ENCODE measurements at places on chromosomes 5 and 9. TPM values are rescaled to one million over a fixed set of nuclear protein-coding genes. Genes with fewer than 3 reads are reported as not detected.

IFNA13 gene
- total RNA-seq: not detected

ADAMTS19 gene
- total RNA-seq: 0.22 TPM

PCDHA9 gene
- total RNA-seq: 0.22 TPM

GRCh38 chr5:34529581-34530331 lies 126.4 kb upstream of the RAI14 start:
- no peaks in the 10 kb centered on the region for H3K27me3 ChIP-seq
- H3K36me3 ChIP-seq: no peaks in the 10 kb centered on the region
- H3K4me3 ChIP-seq: no peak overlapping the region
- no peak overlapping the region for H3K27ac ChIP-seq
- DNase-seq: no peak

GRCh38 chr5:155773680-155774079 lies 553.3 kb upstream of the SGCD start:
- H3K27ac ChIP-seq: no peak overlapping the region
- H3K4me1 ChIP-seq: no peaks in the 10 kb centered on the region
- no peak overlapping the region for H3K4me3 ChIP-seq
- DNase-seq: no peak
- no peaks in the 10 kb centered on the region for H3K36me3 ChIP-seq

- H3K36me3 ChIP-seq: no peaks in the 10 kb centered on the region
- no peaks in the 10 kb centered on the region for H3K27me3 ChIP-seq
- H3K4me3 ChIP-seq: no peak overlapping the region
- no peak overlapping the region for H3K27ac ChIP-seq
- no peak for DNase-seq
Observed at GRCh38 chr9:4289411-4290326, 10.2 kb downstream of the GLIS3 start.

DNA sequence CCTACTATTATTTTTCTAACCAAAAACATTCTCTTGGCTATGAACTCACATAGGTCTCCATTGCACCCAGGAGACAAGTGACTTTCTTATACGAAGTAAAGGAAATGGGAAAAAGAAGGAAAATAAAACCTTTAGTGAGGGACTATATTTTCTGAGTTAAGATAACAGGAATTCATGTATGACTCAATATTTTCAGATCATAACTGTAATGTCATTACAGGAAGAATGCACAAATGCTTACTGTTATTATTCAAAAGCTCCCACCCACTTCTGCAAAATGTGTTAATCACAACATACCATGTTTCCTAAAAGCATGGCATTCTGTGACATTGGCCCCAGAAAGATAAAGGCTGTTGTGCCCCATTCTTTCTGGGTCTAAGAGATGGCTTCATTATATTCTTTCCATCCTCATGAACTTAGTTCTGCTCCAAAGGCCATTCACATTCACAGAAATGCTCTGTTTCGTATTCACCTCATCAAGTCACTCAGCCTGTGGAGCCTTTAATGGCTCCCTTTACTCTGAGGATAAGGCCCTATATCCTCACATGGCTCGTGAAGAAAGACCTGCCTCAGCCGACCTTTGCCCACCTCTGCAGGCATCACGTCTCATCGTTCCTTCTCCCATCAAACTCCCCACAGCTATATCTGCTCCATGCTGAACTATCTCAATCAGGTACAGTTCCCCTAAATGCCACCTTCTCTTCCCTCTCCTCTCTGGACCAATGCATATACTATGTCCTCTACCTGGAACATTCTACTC lies 77.0 kb downstream of the ABCA1 start:
- no peak overlapping the region for H3K27ac ChIP-seq
- H3K27me3 ChIP-seq: no peaks in the 10 kb centered on the region

DNA sequence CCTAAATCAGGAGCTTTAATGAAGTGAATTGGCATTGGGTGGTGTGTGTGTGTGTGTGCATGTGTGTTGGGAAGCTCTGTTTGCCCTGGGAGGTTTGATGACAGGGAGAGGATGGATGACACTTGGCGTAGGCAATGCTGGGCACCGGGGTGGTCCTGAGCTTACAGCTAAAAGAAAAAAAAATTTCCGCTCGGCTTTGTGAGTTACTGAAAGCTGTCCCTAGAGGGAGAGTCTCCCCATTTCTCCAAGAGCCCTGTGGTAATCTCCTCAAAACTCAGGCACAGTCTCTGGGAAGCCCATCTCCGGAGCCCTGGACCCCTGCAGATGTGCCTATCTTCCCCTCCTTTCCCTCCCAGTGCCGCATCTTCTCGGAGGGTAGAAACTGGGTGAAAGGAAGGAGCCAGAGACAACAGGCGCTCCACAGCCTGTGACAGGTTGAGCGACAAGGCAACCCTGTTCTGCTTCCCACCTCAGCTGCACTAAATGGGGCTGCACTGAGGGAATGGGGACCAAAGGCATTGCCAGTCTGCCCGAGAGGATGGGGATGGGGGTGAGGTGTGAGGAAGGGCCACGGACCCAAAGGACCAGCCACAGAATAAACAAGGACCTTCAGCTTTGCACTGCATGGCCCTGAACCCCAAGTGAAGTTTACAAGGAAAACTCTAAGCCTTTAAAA lies 35.8 kb upstream of the TIFAB start:
- H3K27me3 ChIP-seq: no peaks in the 10 kb centered on the region
- no peak overlapping the region for H3K27ac ChIP-seq
- peaks cover 9% of the 10 kb centered on the region for H3K4me1 ChIP-seq
- no peak overlapping the region for H3K4me3 ChIP-seq

- peak overlapping the region; percentile 18 for H3K27ac ChIP-seq
- H3K4me1 ChIP-seq: no peaks in the 10 kb centered on the region
- peak; percentile 37 for DNase-seq
- no peaks in the 10 kb centered on the region for H3K36me3 ChIP-seq
Observed at GRCh38 chr5:117455236-117456233, 880.9 kb upstream of the SEMA6A start.

- H3K27ac ChIP-seq: no peak overlapping the region
- H3K27me3 ChIP-seq: no peaks in the 10 kb centered on the region
- H3K4me1 ChIP-seq: peaks cover 10% of the 10 kb centered on the region
- no peak overlapping the region for H3K4me3 ChIP-seq
Observed at GRCh38 chr9:93270976-93271375, 87.0 kb downstream of the WNK2 start.

DNA sequence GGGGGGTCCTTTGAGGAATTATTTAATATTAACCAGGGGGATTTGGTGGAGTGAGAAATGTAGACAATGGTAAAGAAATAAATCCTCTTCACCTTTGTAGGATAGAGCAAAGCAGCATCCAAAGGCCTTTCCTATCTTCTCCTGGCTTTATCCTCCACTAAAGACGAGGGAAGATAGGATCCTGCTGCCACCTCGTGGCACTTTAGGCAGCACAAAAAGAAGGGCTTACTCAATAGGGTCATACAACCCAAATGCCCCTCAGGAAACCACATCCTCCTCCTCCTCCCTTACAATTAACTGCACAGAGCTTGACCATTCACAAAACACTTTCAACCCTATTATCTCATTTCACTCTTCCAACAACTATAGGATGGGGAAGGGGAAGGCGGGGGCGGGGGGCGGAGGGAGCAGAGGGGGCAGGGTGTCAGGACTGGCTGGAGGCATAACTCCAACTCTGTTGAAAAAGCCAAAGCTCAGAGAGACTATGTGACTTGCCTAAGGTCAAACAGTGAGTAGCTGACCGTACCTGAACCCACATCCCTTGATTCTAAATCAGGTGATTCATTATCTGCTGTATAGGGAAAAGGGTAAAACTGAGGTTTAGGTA lies 45.4 kb upstream of the MYOT start:
- H3K4me1 ChIP-seq: no peaks in the 10 kb centered on the region
- H3K27ac ChIP-seq: no peak overlapping the region
- DNase-seq: no peak
- no peaks in the 10 kb centered on the region for H3K36me3 ChIP-seq

Measured in pancreas (tissue), 10 donors.